ENCODE measurements at places on chromosomes 5 and 9.
A peak's percentile ranks its signal among the peaks of the same experiment; 100 is the strongest.

DNA sequence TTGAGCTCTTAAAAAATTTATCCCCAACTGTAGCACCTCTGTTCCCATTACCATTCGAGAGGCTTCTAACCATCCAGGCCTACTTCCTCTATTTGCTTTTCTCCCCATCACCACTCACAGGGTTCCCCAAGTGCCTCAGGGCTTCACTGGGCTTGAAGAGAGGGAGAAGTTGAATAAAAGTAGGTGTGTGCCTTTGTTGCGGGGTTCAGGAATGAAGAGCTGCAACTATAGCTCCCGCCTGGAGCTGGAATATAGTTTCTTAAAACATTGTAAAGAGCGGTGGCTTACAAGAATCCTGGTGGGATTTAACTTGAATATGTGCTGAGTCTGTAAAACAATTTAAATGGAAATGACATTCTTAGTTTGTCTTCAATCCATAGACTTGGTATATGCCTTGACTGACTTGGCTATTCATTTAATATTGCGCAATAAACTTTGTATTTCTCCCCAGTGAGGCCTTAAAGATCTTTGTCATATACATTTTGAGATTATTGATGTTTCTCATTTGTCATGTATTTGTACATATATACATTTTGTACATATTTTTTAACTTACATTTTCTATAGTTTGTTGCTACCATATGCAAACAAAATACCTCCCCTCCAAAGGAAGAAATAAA is 7.2 kb downstream of the ENTREP1 start:
- no peak for DNase-seq

- no peak for DNase-seq
These were observed 57.7 kb upstream of the KLF4 start for GRCh38 chr9:107547303-107547702.

DNA sequence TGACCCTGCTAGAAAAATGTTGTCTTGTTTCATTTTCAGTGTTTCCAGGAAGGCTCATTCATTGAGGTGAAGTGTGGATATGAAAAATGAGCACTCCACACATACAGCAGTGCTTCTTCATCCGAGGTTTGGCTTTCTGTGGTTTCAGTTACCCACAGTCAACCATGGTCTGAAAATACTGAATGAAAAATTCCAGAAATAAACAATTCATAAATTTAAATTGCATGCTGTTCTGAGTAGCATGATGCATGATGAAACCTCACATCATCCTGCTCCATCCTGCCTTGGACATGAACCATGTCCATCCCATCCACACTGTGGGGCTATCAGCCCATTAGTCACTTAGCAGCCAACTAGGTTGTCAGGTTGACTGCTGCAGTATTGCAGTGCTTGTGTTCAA is 10.4 kb upstream of the SLC45A2 start:
- DNase-seq, result no peak

- DNase-seq, result no peak
These were observed 21.1 kb upstream of the LVRN start for GRCh38 chr5:115941051-115941675.

DNA sequence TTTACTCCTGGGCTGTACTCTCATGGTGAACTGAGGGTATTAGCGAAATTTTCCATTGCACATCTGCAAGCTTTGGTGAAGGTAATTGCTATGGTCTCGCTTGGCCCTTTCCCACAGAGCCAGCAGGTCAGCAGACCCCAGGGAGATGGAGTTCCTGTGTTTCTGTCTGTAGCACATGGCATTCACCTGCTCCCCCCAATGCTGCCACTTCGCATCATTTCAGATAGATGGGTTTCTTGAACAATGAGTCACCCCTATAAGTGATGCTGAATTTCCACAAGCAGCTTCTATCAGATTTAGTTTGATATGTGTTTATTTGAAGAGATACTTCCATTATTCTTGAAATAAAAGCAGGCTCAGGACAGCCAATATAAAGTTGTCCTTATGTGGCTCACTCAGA is 117.8 kb downstream of the ERCC6L2 start:
- DNase-seq, result no peak

GRCh38 chr9:71955300-71955915 is 44.0 kb downstream of the C9orf85 start:
- no peak for DNase-seq

DNA sequence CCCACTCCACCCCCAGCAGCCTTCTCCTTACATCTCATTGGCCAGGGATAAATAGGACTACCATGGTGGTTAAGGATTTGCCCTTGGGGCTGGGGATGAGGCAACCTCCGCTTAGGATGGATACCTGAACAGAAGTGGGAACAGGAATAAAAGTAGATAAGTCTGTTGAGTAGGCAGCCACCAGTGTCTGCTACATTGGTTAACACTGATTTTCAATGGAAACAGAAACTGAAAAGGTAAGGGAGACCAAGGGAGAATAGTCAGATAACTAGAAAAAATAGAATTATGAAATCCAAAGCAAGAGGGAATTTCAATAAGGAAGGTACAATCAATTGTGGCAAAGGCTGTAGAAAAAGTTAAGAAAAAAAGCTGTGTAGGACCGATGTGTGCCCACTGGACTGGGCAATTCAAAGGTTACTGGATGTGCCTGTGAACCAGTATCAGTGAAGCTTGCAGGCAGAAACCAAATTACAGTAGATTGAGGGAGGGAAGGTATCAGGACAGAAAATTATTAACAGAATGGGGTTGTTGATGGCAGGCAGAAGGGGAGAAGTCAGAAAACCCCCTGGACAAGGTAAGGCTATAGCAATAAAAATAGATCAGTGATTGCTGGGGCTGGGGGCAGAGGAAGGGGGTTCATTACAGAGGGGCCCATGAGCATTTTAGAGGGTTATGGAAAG is 48.7 kb downstream of the DNAJC21 start:
- DNase-seq, result peak; percentile 23

- no peak for DNase-seq
These were observed 84.3 kb upstream of the CACNA1B start for GRCh38 chr9:137793196-137793841.

DNA sequence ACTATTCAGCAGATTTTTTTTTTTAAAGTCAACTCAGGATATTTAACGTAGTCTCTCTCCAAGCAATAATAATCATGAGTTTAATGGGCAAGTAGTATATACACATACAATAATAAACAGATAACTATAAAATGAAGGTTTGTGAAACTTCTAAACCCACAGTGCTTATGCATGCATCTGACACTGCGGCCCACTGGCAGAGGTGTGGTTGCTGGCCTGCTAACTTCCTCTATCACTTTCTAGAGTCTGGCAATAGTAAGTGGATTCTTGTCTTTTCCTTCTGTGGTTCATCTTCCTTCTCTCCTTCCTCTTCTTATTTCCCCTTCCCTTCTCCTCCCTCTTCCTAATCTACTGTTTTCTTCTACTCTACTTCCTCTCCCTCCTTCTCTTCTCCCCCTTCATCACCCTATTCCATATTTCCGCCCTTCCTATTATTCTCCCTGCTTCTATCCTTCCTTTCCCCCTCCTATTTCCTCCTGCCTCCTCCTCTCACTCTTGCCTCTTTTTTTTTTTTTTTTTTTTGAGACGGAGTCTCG is 18.6 kb upstream of the AGXT2 start:
- DNase-seq, result no peak

GRCh38 chr9:127612939-127613582 is 984 bp downstream of the STXBP1 start:
- no peak for DNase-seq

GRCh38 chr5:173920866-173921555 is 32.9 kb downstream of the CPEB4 start:
- DNase-seq, result no peak

GRCh38 chr5:125492977-125493376 is 746.5 kb upstream of the ZNF608 start:
- DNase-seq, result no peak

GRCh38 chr5:93721071-93721470 is 20.3 kb downstream of the POU5F2 start:
- DNase-seq, result no peak

GRCh38 chr9:135971892-135972291 is 10.7 kb upstream of the UBAC1 start:
- DNase-seq, result no peak

DNA sequence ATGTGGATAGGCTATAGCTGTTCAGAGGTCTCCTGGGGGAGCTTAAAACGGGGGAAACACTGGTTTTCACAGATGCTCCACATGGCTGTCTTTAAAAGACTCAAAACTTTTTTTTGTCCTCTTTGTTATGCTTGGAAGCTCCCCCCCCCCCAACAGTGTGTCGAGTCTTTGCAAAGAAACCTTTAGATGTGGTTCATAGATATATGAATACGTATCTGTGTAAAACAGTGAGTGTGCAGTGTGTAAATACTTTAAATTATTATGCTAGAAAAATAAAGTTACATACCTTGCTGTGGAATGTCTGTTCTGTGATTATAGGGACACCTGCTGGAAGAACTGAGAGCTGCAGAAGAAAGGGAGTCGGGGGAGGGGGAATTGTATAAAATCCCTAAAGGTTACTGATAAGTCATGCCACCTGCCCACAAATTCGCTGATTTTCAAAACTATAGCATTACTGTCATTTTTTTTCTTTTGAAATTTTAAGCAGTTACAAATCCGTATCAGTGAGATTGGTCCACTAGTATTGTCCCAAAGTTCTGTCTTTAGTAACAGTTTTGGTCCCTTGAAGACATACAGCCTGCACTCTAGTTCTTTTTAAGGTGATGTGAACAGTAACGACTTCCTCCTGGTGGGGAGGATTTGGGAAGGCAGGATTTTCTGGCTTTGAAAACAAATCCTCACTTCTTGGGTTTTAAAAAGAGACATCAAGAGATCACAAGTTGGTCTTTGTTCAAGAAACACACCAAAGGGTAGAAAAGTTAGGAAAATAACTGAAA is 22.9 kb downstream of the RGMB start:
- no peak for DNase-seq

DNA sequence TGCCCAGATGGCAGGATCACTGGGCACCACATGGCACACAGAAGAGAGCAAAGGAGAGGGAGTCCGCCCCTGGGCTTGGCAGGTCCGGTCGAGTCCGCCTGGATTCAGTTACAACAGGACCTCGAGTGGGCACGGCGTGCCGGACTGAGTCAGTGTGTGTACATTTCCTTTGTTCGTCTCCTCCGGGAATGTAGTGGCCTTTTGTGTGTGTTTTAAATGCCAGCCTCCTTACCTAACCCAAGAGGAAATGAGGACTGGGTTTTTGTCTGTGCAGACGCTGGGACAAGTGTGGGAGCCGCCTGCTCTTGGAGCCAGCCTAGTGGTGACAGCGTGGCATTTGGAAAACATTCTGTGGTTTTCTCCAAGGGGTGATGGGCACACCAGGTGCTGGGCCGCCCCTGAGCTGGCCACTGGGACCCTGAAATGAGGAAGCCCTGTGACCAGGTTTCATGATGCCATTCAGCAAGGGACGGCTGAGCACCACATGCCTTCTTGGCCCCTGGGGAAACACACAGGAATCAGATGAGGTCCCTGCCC is 9.6 kb downstream of the NEK6 start:
- no peak for DNase-seq
